ENCODE measurements at places on chromosomes 16 and 17.

DNA sequence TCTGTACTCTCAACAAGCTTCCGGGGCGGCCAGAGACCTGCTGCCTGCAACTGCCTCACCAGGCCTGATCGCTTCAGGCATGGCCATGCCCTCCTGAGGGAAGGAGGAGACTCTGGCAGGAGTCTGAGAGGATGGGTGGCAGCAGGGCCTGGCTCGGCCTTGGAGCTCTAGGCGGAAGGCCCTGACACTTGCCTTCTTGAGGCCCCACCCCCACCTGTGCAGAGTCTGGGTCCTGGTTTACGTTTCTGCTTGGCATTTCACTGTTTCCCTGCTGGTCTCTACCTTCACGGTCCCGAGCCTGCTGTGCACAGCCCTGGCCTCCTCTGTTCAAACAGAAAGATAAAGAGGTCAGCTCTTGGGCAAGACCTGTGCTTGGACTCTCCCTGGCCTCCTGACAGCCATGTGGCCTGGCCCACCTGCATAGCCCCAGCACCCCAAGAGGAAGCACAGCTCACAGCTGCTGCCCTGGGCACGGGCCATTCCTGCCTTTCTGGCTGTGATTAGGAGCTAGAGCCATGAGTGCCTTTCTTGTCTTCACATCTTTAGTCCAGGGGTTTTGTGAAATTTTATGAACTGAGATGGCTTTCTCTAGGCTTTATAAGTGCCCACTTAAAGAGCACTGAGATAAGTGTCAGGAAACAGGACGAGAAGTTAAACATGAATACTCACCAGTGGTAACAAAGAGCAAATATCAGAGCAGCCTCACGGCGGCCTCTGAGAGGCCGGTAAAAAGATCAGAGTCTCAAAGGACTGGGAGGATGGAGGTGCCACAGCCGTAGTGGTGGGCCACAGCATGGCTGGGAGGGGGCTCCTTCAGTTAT, 25.6 kb upstream of the MTSS2 start:
- DNase-seq = no peak

DNA sequence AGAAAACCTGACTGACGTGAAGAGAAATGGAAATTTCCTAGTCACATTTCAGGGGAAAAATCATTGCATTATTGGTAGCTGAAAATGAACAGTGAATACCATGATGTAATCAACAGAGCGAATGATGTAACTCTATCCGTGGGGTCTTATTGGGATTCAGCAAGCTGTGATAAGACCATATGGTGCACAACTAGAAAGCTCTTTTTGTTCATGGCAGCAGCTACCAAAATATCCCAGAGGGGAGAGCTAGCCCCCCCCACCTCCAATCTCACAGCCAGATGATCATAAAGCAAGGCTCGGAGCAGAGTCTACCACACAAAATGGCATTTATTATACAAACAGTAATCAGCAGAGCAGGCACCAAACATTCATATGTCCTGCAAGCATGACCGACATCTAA, 22.2 kb upstream of the DNAH17 start:
- no peak for DNase-seq

DNA sequence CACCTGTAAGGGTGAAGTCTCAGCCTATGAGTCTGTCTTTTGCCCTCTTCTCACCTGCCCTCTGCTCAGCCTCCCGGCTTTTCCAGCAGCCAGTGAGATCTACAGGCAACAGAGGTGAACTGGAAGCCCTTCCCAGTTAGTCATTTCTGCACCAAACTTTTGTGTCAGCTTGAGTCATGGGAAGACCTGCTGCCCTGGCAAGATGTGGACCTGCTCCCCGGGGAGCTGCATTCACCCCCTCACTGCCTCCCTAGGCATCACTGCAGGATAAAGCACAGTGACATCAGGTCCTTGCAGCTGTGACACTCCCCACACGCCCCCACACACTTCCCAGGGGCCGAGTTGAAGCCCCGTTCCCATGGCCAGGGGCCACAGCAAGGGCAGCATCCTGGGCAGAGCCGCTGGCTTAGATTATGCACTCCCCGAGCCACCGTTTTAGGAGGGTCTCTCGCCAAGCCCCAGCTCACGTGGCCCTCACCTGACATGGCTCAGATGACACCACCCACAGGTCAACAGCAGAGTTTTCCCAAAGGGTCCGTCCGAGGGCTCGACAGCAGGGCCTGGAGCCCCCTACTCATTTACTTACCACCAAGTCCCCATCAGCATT, 6.5 kb upstream of the ABR start:
- no peak for DNase-seq

GRCh38 chr17:66625311-66625767, 209.6 kb upstream of the CACNG5 start:
- no peak for DNase-seq

- peak; percentile 58 for DNase-seq
These were observed 33.0 kb upstream of the SEC14L1 start for GRCh38 chr17:77107506-77108433.

- no peak for DNase-seq
These were observed 215.2 kb downstream of the CPPED1 start for GRCh38 chr16:12588510-12588909.

DNA sequence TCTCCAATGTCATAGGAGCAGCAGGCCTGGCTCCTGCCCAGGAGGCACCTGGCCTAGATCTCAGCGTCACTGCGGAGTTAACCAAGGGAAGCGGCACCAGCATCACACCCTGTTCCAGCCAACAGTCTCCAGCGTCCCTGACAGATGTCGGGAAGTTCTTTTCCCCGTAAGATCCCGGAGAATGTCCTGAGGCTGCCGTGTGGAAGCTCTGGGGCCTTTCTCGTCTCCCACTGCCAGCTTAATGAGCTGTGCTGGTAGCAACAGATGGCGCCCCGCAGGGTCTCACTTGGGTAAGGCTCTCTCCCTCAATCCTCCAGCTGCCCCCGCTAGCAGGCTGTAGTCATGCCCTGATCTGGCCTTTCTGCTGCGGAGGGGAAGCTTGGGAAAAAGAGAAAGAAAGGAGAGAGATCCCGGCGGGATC, 57.5 kb downstream of the MARCHF10 start:
- DNase-seq = no peak

DNA sequence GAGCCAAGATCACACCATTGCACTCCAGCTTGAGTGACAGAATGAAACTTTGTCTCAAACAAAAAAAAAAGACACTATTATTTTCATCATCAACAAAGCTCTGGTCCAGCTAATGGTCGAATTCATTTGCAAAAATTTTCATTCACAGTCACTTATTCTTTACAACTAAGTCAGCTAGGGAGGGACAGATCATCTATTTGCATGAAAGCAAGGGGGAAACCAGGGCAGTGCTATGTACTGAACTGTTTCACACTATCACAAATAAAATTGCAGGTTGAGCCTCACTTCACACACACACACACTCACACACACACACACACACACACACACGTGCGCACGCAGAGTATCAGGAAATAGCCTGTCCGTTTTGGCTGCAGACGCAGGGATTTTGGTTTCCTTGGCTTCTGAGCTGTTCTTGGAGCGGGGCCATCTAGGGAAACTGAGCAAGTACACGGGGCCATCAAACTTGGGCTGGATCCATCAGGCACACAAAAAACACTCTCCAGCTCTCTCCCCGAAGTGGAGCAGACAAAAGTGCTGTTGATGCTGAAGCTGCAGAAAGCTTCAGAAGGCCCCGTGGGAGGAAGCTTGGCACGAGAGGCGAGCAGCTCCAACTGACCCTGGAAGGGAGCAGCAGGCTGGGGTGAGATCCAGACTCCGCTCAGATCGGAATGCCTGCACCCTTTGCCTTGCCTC, 44.3 kb upstream of the HELZ start:
- DNase-seq = no peak

DNA sequence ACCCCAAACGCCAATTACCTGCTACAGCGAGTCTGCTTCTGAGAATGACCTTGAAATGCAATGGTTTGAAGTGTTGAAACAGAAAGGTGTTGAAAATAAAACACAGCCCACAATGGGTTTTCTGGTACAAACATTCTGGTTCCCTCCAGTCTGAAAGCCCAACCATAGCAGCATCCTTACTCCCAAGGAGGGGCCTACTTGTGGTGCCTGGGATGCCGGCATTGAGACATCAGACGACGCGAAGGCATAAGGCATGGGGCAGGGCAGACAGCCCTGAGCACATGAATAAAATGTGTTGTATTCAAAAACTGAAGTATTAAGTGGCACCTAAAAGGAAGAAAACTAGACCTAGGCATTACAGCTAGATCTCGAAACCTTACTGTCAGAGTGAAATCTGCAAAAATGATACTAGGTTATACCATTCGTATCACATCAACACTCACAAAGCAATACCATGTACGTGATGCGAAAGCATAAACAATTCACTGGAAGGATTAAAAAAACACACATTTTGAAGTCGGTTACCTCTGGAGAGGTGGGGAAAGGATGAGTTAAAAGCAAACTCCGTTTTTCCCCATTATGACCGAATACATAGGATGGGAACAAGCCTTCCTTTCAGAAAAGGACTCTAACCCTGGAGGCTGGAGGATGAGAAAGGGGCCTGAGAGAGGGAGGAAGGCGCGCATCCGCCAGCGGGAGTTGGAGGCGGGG, 702 bp downstream of the NUDT21 start:
- no peak for DNase-seq

DNA sequence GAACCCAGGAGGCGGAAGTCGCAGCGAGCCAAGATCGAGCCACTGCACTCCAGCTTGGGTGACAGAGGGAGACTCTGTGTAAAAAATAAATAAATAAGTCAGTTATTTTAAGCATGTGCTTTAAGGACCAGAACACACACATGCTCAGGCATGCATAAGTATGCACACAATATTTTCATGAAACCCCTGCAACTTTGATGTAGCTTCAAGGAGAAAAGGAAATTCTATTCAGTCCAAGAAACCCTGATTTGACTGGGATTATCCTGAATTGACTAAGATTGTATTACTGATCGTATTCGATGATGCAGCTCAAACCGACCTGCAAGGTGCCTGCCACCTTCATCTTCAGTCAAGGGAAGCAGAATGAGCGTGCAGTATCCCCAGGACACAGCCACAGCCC, 841 bp downstream of the TEKT5 start:
- no peak for DNase-seq

GRCh38 chr17:54948380-54948779, 20.1 kb downstream of the COX11 start:
- no peak for DNase-seq

- no peak for DNase-seq
These were observed 392.9 kb upstream of the EEF2KMT start for GRCh38 chr16:5490499-5490898.

GRCh38 chr17:8235676-8236075, 12.2 kb downstream of the CTC1 start:
- DNase-seq = no peak

GRCh38 chr16:29007730-29008593, 23.1 kb downstream of the LAT start:
- DNase-seq = peak; percentile 35

DNA sequence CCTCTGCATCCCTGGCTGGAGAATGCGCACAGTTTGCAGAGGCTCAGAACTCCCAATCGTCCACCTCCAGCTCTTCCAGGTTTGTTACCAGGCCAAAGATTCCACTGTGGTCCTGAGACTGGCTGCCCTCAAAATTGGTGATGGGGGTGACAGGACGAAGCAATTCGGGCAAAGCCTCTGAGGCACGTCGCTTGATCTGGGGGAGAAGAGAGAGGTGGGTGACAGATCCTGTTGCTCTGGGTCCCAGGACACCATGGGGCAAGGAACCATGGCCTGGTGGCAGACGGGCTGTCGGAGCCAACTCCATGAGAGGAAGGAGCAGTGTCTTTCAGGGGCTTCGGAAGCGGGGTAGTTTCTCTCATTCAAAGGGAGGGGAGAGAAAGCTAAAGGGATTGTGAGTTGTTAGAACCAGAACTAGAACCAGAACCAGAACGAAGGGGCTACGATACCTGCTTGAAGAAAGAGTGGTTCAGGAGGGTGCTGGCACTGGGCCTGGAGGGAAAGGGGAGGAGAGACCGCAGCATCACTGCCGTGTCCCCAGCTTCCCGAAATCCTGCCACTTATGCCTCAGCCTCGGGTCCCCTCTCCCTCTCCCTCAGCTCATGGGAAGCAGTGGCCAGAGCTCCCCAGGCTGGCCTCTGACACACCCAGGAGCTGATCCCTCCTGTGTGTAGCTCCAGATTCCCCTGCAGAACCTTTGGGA, 3.8 kb upstream of the LIMD2 start:
- no peak for DNase-seq

DNA sequence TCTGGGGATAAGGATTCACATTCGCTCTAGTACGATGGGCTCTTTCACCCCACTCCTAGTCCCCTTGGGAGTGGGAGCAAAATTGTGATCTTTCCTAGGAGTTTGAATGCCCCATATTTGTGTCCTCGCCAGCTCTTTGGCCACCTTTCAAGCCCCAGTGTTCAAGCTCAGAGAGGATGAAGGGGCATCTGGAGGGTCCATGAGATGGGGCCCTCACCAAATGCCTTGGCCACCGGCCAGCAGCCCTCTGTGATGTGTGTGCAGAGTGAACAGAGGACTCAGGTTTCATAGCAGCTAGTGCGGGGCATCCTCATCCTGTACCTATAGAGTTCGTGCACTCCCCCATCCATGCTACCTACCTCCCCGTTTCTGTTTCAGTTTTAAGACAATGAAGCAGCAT, 140.6 kb downstream of the RAB11FIP4 start:
- DNase-seq = no peak

- no peak for DNase-seq
These were observed 589 bp downstream of the XYLT2 start for GRCh38 chr17:50346313-50347116.

DNA sequence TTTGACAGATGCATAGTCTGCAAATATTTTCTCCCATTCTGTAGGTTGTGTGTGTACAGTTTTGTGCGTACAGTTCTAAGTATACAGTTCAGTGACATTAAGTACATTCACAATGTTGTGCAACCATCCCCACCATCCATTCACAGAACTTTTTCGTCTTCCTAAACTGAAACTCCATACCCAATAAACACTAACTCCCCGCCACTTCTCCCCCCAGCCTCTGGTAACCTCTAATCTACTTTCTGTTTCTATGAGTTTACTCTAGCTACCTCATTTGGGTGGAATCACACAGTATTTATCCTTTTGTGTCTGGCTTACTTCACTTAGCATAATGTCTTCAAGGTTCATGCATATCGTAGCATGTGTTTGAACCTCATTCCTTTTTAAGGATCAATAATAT, 14.3 kb downstream of the PIK3R5 start:
- no peak for DNase-seq

DNA sequence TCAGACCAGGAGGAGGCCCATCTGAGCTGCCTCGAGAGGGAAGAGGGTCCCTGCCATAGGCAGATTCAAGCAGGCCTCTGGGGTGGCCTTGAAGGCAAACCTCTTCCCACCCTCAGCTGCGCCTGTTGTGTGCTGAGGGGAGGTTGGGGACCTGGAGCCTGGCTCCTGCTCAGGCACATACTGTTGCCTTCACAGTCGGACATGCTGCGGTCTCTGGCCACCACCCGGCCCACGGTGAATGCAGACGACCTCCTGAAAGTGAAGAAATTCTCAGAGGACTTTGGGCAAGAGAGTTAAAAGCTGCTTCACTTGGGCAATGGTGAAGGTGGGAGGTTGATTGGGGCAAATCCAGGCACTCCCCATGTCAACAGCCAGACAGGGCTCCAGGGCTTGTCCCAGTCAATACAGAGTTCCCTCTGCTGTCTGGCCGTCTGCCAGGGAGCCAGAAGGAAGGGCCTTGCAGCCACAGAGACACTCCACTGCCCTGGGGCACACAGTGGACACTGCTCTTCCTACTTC, 6.3 kb downstream of the PDF start:
- no peak for DNase-seq

- DNase-seq = no peak
These were observed 16.7 kb downstream of the CDK5R1 start for GRCh38 chr17:32503251-32504165.

GRCh38 chr16:19142939-19143598, 25.0 kb upstream of the SYT17 start:
- no peak for DNase-seq
